ENCODE measurements at places on chromosomes 2 and 18. TPM values are rescaled to one million over a fixed set of nuclear protein-coding genes. Genes with fewer than 3 reads are reported as not detected.

DNA sequence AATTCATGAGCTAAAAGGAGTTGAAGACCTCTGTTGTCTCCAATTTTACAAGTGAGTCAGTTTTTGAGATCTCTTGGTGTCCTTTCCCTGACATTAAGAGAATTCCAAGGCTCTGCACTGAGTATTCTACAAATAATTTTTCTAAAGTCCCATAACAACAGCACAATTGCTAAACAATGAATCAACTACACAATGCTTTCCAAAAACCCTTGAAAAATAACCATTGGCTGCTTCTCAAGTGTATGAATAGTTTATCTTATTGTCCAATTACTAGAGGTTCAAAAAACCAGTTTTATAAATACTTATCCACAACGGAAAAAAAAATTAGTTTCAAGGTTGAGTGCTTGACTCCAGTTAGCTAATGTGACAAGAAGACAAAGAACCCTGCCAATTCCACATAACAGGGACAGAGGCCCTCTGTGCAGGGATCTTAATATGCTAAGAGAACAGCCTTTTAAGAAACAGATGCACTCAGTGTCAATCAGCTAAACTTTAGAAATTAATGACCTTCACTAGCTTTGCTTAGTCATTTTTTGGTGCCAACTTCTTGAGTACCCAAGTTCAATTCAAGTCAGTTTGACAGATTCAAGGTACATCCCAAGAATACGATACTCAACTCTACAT lies 266.6 kb upstream of the CYP26B1 start:
- no peak for ATAC-seq

- no peak for ATAC-seq
Measured at GRCh38 chr2:11807156-11808015, 61.0 kb downstream of the LPIN1 start.

DNA sequence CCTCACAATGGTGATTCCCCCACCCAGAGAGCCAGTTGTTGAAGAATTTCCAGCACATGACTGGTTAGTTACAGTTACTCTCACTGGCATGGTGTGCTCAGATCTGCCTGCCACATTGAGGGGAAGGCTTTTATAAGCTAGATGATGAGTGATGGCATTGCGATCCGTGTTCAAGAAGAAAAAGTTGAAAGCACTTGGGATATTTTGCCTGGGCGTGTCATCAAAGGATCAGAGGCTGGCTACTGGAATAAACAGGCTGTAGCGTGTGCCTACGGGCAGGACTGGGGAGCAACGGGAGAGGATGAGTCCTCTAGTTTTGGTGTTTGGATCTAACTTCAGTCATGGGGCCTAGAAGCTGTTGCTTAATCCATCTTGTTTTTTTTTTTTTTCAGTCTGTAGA lies 175.0 kb downstream of the SETBP1 start:
- no peak for ATAC-seq

- no peak for ATAC-seq
Measured at GRCh38 chr18:75307530-75307929, 96.9 kb downstream of the TSHZ1 start.

- ATAC-seq = peak; percentile 30
Measured at GRCh38 chr2:127637725-127638252, 8.2 kb upstream of the GPR17 start.

- no peak for ATAC-seq
Measured at GRCh38 chr18:56955490-56955889, 191.4 kb upstream of the BOD1L2 start.

GRCh38 chr2:150051004-150051403 lies 436.5 kb downstream of the RND3 start:
- no peak for ATAC-seq

GRCh38 chr2:214995409-214995808 lies 143.0 kb downstream of the ABCA12 start:
- ATAC-seq = no peak

- ATAC-seq = no peak
Measured at GRCh38 chr2:235950473-235950809, 217.7 kb downstream of the GBX2 start.

DNA sequence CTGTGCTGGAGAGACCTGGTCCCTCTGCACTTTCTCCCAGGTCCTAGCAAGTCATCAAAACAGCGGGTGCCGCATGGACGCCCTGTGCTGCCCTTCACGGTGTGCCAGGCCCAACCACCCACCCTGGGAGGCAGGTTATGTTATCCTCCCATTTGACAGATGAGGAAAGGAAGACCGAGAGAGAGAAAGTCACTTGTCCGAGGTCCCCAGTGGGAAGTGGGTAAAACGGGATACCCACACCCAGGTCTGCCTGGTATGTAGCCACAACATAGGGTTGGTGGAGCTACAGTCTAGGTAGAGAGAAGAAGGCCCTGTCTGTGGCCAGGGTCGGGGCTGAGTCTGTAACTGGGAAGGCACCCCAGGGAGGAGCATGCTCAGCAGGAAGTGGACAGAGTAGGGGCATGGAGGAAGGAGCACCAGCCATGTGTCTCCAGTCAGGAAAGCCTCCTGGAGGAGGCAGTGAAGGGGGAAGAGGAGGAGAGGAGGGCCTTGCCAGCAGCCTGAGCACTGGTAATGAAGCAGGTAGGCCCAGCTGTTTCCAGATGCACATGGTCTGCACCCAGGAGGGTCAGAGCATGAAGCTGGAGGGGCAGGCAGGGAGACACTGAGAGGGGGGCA lies 98.4 kb downstream of the ZFP36L2 start:
- no peak for ATAC-seq

CHRNG gene
- total RNA-seq = not detected

EMX1 gene
- total RNA-seq = 0.15 TPM
